ENCODE measurements at places on chromosomes 16 and 17. TPM values are rescaled to one million over a fixed set of nuclear protein-coding genes. Genes with fewer than 3 reads are reported as not detected.

The WNK4 gene
- 6.7 TPM for polyA plus RNA-seq

The RAB37 gene
- 0.66 TPM for polyA plus RNA-seq

The CCL11 gene
- polyA plus RNA-seq, result 0.29 TPM

The IRF8 gene
- polyA plus RNA-seq, result 0.53 TPM

The LUC7L3 gene
- polyA plus RNA-seq, result 46.6 TPM

The USP43 gene
- 5.8 TPM for polyA plus RNA-seq

The IL4R gene
- polyA plus RNA-seq, result 60.0 TPM

The CCL3 gene
- polyA plus RNA-seq, result 0.89 TPM

The PRSS36 gene
- polyA plus RNA-seq, result 1.7 TPM

The HSD3B7 gene
- 6.6 TPM for polyA plus RNA-seq

The CRHR1 gene
- polyA plus RNA-seq, result 0.31 TPM

The CCR7 gene
- 0.16 TPM for polyA plus RNA-seq

The ZP2 gene
- polyA plus RNA-seq, result not detected

The WDR59 gene
- 16.1 TPM for polyA plus RNA-seq

The ZBTB4 gene
- 19.1 TPM for polyA plus RNA-seq

The TSNAXIP1 gene
- polyA plus RNA-seq, result 1.8 TPM

The WNT3 gene
- polyA plus RNA-seq, result 1.4 TPM

The KCNAB3 gene
- 2.3 TPM for polyA plus RNA-seq

The NPIPA2 gene
- 6.1 TPM for polyA plus RNA-seq

The SLC6A2 gene
- 0.06 TPM for polyA plus RNA-seq

The DPEP2 gene
- 0.41 TPM for polyA plus RNA-seq

The PRKCB gene
- 0.39 TPM for polyA plus RNA-seq

The SLC13A2 gene
- polyA plus RNA-seq, result not detected

The SLC52A1 gene
- 0.92 TPM for polyA plus RNA-seq

The SDR42E1 gene
- polyA plus RNA-seq, result 2.3 TPM

The CDH13 gene
- polyA plus RNA-seq, result 4.3 TPM

The DPEP1 gene
- 0.05 TPM for polyA plus RNA-seq

The AOC2 gene
- polyA plus RNA-seq, result 0.24 TPM

The FOXJ1 gene
- 0.56 TPM for polyA plus RNA-seq

The KCNH4 gene
- 0.02 TPM for polyA plus RNA-seq

The FSCN2 gene
- 0.54 TPM for polyA plus RNA-seq

The GNG13 gene
- polyA plus RNA-seq, result not detected

The HOXB2 gene
- 18.9 TPM for polyA plus RNA-seq

The STAT3 gene
- polyA plus RNA-seq, result 64.2 TPM

The PITPNM3 gene
- polyA plus RNA-seq, result 9.5 TPM

The KRTAP2-2 gene
- not detected for polyA plus RNA-seq

The ACACA gene
- 20.0 TPM for polyA plus RNA-seq

The HOXB6 gene
- polyA plus RNA-seq, result 0.29 TPM

The NCBP3 gene
- polyA plus RNA-seq, result 17.1 TPM

The GNGT2 gene
- polyA plus RNA-seq, result 1.3 TPM

The ENPP7 gene
- not detected for polyA plus RNA-seq

The DYNC1LI2 gene
- polyA plus RNA-seq, result 41.3 TPM

The TEX14 gene
- 0.05 TPM for polyA plus RNA-seq

The MT1M gene
- 9.1 TPM for polyA plus RNA-seq

The SERPINF2 gene
- polyA plus RNA-seq, result 2.9 TPM

The KRT14 gene
- 1,961 TPM for polyA plus RNA-seq

The ZNF597 gene
- polyA plus RNA-seq, result 0.53 TPM

The KLHL10 gene
- polyA plus RNA-seq, result 0.22 TPM

Data from esophagus (tissue), 2 donors.